ENCODE measurements at places on chromosomes 4 and X.

DNA sequence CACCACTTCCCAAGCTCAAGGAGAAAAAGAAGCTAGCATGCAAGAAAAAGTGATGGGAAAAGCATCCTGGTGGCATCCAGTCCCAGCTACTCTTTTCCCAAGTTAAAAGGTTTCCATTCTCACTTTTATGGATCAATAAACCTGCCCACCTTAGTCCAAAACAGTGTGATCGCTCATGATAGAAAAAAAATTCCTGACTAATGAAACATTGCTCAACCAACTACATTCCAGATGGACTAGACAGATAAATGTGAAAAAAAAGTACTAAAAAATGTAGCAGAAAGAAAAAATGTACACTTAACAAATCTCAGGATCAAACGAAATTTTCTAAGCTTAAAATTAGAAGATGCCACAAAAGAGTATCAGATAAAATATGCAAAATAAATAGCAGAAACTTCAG, 312.2 kb downstream of the TMA16 start:
- DNase-seq = no peak

DNA sequence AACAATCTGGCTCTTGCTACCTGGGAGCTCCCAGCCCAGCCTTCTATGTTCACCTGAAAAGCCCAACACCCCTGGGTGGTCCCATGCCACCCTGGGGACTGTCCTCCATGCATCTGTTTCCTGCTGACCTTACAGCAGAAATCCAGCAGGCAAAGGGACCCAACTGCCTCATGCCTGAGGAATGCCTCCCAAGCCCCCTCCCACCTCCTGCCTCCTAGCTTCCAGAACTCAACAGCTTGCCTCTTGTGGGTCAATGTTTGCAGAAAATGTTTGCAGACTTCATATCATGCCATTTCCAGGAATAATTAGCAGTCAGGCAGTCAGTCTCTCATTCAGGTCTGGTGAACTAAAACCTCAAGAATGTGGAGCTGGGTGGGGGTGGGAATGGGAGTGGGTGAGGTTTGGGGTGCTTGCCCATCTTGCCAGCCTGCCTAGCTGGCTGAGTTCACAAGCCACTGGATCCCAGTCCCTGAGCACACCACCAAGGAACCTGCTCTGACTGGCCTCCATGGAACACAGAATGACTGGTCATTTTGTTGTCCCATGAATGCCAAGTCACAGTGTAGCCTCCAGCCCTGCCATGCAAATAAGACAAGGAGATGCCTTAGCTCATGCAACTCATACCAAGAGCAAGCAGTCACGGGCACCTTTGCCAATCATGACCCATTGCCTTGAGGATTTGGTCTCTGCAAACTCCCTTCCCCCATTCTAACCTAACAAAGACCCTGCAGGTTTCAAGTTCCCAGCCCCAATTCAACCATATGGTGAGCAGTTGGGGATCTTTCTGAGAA, 12.1 kb upstream of the PLAC1 start:
- DNase-seq = peak; percentile 22

- no peak for DNase-seq
Measured at GRCh38 chr4:182203872-182204411, 39.3 kb upstream of the TENM3 start.

- DNase-seq = no peak
Measured at GRCh38 chr4:16125571-16126445, 42.0 kb upstream of the PROM1 start.

DNA sequence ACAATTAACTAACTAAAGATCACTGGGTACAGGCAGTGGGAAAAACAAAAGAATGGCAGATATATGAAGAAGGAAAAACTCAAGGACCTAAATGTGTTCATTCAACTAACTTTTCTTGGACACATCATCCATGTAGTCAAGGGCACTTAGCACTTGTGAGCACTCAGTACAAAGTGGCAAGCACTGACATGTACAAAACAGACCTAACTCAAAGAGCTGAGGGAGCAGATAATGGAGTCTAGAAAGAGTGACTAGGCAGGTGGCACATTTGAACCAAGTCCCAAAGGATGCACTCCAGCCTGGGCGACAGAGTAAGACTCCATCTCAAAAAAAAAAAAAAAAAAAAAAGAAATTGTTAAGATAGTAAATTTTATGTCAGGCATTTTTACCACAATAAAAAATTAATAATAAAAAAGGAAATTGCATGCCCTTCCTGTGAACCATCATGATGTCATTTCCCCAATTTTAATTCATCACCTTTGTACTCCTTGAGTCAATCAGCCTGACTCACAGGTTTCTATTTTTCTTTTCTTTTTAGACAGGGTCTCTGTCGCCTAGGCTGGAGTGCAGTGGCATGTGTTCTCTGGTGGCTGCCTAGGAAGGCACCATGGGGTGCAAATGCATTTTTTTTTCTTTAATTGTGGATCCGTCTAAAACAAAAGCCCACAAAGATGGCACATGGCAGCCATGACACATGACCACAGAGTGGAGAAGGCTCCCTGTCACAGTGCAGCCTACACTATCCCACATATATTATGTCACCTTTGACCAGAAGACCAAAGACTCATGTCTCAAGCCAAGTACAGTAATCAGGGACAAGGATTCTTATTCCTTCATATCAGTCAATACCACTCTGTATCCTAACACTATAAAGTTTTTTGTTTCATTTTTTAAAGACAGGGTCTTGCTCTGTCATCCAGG, 91.9 kb downstream of the CHST7 start:
- no peak for DNase-seq

DNA sequence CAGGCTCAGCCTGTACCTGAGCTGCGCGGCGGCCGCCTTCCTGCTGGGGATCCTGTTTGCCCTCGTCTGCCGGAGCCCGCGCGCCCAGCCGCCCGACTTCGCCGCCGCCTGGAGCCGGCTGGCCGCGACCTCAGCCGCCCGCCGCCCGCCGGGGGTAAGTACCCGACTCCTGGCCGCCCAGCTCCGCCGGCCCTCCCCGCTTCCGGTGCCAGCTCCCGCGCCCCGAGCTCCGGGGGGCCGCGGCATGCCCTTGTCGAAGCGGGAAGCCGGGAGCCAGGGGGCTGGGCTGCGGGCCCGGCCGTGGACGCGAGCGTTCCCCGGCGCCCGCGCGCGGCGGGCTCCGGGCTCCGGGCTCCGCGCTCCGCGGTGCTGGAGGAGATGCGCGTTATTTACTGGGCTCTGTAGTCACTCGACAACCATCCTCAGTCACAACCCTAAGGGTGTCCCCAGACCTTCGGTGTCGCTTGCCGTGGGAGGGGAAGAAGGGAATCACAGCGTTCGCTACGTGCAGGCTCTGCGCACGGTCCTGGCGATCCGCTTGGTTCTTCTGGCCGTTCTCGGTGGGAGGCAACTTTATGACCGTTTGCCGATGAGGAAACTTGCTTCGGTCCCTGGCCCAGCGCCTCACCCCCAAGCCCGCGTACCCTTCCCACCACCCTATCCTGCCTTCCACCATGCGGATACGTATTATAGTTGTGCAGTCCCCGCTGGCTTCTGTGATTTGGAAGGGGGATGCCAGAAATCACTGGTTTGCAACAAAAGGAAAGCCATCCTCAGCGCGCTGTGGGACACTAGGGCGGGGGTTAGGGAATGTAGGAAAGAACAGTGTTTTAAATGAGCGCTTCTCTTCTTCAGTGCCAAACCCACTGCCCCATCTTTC, 944 bp downstream of the SNX25 start:
- DNase-seq = peak; percentile 50

- DNase-seq = no peak
Measured at GRCh38 chrX:12843668-12844279, 23.1 kb upstream of the TLR7 start.

DNA sequence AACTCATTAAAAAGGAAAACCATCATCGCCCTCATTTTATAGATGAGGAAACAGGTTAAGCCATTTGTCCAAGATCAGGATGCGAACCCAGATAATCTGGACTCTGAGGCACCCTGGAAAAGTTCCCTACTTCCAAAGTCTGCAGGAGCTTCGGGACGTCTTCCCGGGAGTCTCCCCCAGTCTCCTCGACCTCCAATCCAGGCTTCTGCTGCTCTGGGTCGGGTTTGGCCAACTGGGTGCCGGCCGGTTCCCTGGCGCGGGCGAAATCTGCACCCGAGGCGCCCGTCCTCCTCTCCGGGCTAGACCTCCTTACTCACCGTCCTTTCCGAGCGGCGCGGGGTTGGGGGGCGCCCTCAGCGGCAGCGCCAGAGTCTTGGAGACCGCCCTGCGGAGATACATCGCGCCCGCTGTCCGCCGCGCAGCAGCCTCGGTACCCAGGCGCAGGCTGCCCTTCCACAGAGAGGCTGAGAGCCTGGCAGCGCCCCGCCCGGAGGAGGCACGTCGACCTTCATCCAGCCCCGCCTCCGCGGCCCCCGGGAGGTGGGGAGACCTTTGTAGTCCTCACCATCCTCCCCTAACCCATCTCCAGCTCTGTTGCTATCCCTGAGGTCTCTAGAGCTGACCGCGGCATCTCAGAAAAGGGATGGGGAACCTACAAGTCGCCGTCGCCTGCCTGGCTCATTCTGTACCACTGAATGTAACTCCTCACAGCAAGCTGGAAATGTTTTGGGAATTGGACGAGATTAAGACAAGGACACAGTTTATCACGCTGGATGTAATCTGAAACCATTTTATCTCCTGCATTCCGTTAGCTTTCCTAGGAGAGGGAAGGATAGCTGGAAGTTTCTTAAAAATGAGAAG, at the start of gene MGARP:
Gene MGARP, minus strand, starts transcription at position 466 of the 861 bp plus-strand sequence. Its CDS starts 67 bp downstream, at position 399.
- peak; percentile 11 for DNase-seq

GRCh38 chr4:176817204-176817603, 24.5 kb upstream of the VEGFC start:
- DNase-seq = no peak

- no peak for DNase-seq
Measured at GRCh38 chr4:70399319-70399718, 1.6 kb downstream of the OPRPN start.

- no peak for DNase-seq
Measured at GRCh38 chr4:108166441-108167315, 2.1 kb downstream of the LEF1 start.

DNA sequence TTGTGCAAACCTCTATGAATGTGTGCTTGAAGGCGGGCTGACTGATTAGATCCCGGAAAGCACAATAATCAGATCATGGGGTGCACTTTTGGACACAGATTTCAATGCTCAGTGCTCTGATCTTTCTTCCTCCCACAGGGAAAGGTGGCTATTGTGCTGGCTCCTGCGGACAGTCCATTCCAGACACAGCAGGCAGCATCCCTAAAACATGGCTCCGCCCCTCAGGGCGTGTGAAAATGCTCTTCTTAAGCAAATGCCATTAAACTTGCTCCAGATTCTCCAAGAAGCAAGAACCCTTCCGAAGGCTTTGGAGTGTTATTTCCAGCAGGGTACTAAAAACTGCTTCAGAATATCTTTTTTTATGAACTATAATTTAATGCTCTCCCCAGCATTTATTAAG, 100.0 kb downstream of the SLC2A9 start:
- DNase-seq = no peak

- DNase-seq = no peak
Measured at GRCh38 chr4:6901669-6902317, 7.8 kb upstream of the TBC1D14 start.

GRCh38 chr4:150625033-150625432, 43.1 kb downstream of the MAB21L2 start:
- no peak for DNase-seq

- DNase-seq = no peak
Measured at GRCh38 chr4:99076292-99076976, 12.2 kb downstream of the ADH5 start.

GRCh38 chr4:147991543-147992283, 259.8 kb downstream of the ARHGAP10 start:
- no peak for DNase-seq

GRCh38 chr4:17869327-17869726, 58.5 kb downstream of the NCAPG start:
- DNase-seq = no peak

DNA sequence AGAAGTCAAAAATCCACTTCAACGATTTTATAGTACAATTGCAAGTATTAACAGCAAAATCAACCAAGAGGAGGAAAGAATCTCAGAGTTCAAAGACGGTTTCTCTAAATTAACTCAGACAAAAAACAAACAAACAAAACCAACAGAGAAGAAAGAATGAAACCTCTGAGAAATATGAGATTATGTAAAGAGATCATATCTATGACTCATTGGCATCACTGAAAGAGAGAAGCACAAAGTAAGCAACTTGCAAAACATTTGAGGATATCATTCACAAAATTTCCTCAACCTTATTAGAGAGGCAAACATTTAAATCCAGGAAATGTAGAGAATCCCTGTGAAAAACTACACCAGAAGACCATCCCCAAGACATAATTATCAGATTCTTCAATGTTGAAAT, 370.4 kb downstream of the INPP4B start:
- no peak for DNase-seq

DNA sequence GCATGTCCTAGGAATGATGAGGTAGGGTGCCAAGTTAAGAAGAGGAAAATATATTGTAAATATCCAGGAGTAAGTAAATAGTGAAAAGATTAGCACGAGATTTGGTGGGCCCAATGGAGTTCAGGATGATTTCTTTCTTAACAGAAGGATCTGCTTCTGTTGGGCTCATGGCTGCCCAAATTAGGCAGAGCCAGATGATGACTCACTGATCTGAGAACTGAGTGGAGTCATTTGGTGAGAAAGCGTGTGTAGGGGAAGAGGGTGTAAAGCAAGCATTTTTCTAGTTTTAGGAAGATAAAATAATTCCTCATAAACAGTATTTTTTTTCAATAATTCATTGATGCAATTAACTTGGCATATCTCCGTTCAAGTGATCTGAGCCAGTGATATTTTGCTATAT, 1.6 kb downstream of the TBX22 start:
- DNase-seq = no peak

GRCh38 chr4:25043548-25043947, 12.8 kb upstream of the LGI2 start:
- DNase-seq = no peak

GRCh38 chrX:77076896-77077295, 370.3 kb upstream of the FGF16 start:
- no peak for DNase-seq

- DNase-seq = no peak
Measured at GRCh38 chr4:119659576-119659975, 31.0 kb upstream of the PDE5A start.

GRCh38 chr4:11814758-11815157, 386.1 kb upstream of the HS3ST1 start:
- no peak for DNase-seq

GRCh38 chr4:110472583-110473329, 3.2 kb upstream of the ENPEP start:
- DNase-seq = no peak

GRCh38 chrX:153968754-153969124, 2.9 kb downstream of the HCFC1 start:
- DNase-seq = no peak

GRCh38 chr4:155419266-155419665, 42.5 kb upstream of the MAP9 start:
- DNase-seq = no peak

DNA sequence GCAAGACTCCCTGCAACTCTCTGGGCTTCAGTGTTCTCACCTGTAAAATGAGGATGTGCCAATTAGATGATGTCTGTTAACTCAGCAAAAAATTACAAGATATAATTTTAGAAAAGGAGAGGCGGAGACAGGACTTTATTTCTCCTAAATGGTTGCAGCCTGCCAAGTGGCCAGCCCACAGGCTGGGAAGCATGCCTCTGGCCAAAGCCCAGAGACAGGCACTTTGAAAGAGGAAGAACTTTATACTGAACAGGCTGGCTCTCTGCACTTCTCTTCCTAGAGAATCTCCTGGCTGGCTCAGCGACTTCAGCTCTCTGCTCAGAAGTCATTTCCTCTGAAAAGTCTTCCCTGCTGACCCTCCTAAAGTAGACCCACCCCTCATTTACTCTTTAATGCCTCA, 3.7 kb downstream of the PRDM5 start:
- no peak for DNase-seq
